NCI-H1436 treated with DMSO at 0.1 percent for 48 hours (cell line): ENCODE measurements at places on chromosomes 1 and 21.

DNA sequence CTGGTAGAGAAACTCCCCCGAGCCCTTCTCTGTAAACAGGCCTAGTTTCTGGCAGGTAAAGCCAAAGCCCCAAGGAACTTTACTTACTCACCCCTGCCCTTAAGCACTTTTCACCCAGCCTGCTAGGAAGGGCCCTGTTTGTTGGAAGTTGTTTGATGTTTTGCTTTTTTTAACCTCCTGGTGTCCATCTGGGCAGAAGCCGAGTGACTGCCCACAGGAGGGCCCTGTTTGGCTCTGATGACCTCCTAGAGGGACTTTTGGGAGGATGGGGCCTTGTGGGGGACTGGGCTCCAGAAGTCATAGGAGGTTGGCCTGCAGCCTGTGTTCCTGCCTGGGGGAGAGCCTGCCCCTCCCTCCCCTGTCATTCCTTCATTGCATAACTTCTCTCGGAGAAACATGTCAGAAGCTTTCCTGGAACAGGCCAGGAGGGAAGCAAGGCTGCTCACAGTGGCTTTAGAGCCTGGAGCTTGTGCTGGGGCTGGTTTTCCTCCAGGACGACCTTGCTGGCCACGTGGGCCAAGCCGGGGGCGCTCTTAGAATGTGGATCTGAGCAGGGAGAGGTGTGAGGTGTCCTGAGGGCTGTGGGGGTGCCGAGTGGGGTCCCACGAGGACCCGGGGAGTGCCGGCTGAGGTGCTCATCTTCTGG is 33.9 kb downstream of the COQ8A start:
- DNase-seq, result no peak

GRCh38 chr1:229005097-229005496 is 265.8 kb upstream of the RAB4A start:
- no peak for DNase-seq

DNA sequence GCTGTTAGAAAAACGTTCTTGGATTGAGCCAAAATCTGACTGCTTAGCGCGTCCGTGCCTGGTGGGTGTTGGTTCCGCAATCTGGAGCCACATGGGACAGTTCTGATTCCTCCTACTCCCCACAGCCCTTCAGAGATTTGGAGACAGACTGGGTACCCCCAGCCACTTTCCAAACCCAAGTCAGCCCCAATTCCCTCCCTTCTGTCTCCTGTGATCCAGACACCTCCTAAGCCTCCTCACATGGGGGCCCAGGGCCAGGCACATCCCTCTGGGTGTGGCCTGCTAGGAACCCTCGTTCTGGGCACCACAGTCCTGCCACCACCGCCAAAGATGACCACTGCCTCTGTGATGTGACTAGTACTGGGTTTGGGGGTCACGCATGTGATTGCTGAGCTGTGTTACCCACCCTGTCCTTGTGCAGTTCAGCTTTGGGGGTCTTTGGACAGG is 4.8 kb downstream of the PLA2G5 start:
- no peak for DNase-seq

DNA sequence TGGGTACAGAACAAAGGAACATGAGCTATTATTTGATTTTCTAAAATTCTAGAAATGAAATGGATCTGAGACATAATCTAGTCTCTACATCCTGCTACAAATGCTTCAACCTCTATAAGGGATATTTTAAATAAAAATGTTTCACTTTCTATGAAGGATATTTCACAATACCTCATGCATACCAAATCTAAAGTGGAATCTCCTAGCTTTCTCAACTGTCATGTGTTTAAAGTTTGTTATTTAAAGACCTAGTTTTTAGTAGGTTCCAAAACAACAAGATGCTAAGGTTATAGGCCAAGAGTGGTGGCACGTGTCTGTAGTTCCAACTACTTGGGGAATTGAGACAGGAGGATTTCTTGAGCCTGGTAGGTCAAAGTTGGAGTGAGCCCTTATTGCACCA is 47.6 kb downstream of the KDM5B start:
- no peak for DNase-seq

DNA sequence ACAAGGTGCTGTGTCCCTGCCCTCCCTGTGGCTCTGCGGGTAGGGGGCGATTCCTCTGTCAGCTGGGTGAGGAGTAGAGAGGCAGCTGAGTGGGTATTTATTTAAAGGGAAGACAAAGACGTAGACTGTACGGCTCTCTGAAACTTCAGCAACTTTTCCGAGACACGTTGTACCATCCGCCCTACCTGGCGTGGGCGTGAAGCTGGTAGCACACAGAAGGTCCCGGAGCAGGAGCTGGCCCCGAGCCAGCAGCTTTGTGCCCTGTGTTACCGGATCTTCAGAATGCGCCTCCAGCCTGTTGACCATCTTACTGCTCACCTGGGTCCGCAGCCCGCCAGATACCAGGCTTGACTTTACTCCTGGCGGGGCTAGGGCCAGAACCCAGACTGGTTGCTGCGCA is 34.9 kb downstream of the PRKCZ start:
- no peak for DNase-seq

- no peak for DNase-seq
Observed at GRCh38 chr1:48697066-48697707, 79.5 kb downstream of the BEND5 start.

DNA sequence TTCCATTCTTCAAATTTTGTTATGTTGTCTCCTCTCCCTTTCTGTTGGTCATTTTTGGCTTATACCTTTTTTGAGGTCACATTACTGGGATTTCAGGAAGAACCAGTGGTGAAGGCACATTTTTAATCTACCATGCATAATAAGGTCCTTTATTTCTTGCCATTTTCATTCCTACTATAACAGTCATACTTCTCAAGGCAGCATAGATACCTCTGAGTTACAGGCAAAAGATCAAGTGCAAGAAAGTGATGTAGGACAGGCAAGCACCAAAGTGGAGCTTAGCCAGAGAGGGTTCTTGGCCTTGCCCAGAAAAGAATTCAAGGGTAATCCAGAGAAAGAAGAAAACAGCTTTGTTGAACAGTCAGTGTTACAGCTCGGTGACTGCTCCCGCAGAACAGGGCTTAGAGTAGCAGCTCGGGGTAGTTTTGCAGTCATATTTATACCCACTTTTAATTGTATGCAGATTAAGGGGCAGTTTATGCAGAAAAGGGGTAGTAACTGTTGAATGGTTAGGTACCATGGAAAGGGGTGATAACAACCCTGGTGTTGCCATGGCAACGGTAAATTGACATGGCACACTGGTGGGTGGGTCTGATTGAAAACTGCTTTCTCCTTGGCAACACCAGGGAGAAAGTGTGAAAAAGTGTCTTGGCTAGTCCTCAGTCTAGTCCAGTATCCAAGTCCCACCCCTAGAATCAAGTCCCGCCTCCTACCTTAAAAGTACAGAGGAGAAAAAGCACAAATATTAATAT is 39.6 kb upstream of the DOCK7 start:
- DNase-seq, result no peak

DNA sequence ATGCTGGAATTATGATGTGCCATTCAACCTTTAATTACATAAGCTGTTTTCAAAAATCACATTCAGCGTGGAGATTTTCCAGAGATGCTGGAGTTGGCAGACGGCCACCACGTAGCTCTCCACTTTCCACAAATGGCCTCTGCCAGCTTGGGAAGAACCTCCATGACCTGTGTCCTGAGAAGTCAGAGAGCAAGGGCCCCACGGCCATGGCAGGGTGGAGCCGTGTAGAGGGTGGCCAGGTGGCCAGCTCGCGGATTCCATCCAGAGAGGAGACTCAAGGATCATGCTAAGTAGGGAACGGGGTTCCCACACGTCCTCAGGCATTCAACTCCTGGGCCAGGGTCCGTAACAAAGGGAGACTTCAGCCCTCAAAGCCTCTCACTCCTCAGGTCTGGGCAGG is 1.3 kb upstream of the GALE start:
- no peak for DNase-seq

GRCh38 chr1:48471691-48472576 is at the start of gene SPATA6:
Gene SPATA6, minus strand, starts transcription at chr1:48472204. Its CDS starts 196 bp downstream, at chr1:48472008.
- peak; percentile 70 for DNase-seq

DNA sequence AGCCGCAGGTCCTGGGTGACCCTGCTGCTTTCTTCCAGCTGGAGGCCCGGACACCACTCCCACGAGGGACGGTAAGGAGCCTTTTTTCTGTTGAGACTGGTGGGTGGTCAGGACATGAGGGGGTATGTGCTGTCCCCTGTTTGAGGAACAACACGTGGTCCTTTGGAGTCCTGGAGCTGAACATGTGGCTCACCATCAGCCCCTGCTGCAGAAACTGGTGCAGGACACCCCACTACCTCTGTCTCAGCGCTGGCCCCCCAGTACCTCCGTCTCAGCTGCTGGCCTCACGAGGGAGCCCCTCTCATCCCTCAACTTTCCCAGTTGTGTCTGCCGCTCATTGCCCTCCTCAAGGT is 34.7 kb downstream of the SLC19A1 start:
- DNase-seq, result no peak

DNA sequence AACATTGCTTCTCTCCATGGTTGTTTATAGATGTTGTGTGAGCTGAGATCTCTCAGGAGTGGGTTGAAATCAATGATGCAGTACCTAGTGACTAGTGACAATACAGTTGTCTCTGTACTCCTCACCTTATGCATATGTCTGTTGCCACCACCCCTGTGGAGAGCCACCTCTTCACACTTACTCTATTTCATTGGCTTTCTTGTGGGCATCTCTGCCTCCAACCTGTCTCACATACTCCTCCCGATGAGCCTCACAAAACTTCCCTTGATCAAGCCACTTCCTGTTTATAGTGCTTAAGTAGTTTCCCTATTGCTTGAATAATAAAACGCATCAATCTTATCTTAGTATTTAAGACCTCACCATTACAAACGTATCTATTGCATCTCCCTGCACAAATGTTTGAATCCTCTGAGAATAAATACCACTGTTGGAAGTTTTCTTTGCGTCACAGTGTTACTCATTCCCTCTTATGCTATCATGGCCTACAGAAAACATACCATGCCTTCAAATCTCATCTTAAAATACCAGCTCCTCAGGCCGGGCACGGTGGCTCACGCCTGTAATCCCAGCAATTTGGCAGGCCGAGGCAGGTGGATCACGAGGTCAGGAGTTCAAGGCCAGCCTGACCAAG is 54.7 kb upstream of the GREM2 start:
- DNase-seq, result no peak

GRCh38 chr1:41315146-41315822 is 46.0 kb upstream of the FOXO6 start:
- peak; percentile 36 for DNase-seq

DNA sequence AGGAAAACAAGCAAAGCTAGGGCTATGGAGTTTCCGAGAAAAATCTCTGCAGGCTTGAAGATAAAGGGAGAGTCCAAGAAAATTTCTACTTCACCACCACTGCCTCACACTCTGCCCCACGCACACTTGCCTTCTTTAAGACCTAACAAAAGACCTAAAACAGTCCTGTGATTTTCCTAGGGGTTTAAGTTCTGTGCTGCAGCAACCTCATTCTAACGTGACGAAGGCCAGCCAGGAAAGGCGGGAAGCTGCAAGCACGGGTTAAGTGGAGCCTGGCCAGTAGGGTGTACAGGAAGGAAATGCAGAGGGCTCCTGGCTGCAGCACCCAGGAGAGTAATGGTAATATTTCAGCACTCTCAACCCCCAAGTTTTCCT is 1.5 kb downstream of the SPATA6 start:
- DNase-seq, result no peak

DNA sequence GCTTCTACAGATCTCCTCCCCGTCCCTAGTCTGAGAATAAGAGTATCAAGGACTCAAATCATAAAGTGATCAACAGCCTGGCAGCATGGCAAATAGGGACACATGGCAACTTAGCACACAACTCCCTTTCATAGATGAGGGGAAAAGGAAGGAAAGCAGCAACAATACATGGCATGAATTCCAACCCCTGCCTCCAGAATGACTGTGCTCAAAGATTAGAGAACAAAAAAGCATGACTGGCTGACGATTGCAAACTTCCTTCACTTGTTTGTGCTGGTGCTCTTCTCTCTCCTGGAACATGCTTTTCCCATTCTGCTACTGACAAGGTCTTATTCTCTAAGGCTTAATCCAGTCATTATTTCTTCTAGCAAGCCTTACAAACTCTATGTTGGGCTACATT is 11.5 kb downstream of the KTI12 start:
- no peak for DNase-seq

DNA sequence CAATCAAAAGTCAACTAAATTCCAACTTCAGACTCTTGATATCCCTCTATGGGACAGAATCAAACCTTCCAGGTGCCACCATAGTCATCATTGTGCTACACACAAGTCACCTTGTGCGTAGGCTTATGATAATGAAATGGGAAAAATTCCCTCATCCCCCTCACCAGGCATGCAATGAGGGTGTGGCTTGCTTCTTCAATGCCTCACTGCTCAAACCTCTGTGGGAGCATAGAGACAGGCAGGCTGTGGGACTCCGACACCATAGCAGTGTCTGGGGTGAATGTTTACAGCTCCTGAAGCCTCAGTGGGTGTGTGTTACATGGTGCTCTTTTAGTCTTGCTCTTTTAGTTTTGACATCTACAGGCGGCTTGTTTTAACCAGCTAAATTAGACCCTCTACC is 42.4 kb downstream of the ZNF697 start:
- DNase-seq, result no peak

DNA sequence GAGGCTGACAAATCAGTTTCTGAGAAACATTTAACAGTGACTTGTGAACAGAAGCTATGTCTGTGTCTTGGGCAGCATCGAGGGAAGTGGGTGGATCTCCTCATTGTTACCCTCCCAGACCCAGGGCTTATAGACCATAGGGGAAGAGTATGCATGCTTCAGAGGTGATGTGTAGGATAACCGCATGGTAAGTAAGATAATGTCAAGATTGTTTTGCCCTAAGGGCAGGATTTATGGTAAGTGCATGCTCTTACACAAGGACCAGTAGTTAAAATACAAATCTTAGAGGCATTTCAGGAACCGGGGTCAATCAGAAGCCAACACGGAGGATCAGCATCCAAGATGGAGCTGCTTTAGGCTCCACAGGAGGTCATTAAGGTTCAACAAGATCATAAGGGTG is 7.7 kb upstream of the PRMT2 start:
- no peak for DNase-seq

DNA sequence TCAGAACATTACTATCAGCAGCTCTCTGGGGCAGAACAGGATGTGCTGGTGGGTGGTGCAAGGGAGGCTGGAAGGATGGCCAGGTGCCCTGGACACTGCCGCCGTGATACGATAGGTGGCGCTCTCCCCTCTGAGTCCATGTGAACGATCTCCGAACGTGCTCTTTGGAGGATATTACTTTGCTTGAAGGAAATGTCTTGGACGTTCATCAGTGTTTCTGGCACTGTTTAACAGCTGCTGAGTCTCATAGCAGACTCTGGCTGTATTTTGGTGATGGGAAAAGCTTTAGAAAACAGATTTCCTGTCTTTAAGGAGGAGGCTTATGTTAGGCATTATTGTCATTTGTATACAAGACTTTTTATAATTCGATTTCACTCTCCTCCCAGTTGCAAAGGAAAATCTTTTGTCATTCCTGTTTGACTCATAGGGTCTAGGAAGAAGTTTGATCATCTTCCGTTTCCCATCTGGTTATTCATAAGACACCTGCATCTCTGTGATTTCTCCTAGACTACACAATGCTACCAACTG is 386.2 kb upstream of the ADGRL2 start:
- DNase-seq, result no peak

- no peak for DNase-seq
Observed at GRCh38 chr1:7171574-7171973, 386.3 kb downstream of the CAMTA1 start.

GRCh38 chr21:14734191-14734590 is 188.1 kb upstream of the SAMSN1 start:
- DNase-seq, result no peak

- no peak for DNase-seq
Observed at GRCh38 chr1:245488346-245489129, 333.8 kb downstream of the KIF26B start.
